ENCODE measurements at places on chromosomes 13 and 19.

DNA sequence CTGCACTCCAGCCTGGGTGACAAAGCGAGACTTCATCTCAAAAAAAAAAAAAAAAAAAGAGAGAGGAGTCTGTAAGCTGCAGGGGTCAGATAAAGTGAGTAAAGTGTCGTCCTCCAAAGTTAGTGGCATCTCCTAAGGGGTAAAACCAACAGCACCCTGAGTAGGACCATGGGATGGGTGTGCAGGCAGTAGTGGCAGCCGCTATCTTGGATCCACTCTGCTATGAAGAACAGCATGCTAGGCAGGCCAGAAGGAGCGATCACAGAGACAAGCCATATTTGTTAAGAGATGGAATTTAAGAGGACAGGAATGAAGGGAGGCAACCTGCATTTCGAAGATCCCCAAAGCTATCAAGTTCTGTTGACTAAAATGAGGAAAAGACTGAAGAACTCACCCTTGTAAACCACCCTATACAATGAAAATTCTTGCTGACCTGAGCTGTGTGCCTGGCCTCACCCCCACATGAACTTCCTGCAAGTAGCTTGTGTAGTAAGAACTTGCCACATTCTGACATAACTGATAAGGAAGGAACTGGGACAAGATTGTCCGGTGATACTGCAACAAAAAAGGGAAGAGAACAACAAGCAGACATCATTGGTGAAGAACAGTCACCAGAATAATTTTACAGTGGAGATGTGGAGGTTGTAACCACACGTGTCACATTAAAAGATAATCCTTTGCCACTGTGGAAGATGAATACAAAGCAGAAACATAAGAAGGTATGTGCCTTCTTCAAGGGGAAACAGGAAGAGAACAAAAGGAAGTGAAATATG lies 16.2 kb downstream of the DPY19L3 start:
- no peak for DNase-seq

GRCh38 chr19:53130506-53130905 lies 2.2 kb downstream of the ZNF415 start:
- DNase-seq: no peak

GRCh38 chr19:39297931-39298634 lies 1.9 kb downstream of the IFNL1 start:
- DNase-seq: peak; percentile 47

- no peak for DNase-seq
Measured at GRCh38 chr13:25632166-25632888, 260.6 kb downstream of the ATP8A2 start.

- DNase-seq: no peak
Measured at GRCh38 chr19:57816652-57817051, 1.9 kb upstream of the ZNF552 start.

DNA sequence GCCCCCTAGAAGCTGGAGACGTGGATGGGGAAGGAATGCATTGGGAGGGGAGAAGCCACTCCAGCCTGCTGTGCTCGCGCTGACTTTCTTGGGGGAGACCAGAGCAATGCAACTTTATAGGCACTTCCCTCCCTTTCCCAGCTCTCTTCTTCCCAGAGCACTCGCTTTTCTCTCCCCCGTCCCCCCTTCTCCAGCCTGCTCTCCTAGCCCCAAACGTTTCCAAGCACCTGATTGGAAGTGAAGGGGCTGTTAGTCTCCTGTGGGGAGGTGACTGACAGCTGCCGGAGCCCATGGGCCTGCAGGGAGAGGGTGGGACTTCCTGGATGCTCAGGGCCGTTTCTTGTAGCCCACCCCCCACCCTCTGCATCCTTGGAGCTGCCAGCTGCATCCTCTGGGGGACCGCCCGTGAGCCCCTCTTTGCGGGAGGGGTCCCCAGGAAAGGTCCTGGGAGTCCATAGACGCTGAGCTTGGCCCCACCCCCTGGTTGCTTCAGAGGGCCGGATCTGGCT lies 2.5 kb downstream of the HDGFL2 start:
- peak; percentile 20 for DNase-seq

DNA sequence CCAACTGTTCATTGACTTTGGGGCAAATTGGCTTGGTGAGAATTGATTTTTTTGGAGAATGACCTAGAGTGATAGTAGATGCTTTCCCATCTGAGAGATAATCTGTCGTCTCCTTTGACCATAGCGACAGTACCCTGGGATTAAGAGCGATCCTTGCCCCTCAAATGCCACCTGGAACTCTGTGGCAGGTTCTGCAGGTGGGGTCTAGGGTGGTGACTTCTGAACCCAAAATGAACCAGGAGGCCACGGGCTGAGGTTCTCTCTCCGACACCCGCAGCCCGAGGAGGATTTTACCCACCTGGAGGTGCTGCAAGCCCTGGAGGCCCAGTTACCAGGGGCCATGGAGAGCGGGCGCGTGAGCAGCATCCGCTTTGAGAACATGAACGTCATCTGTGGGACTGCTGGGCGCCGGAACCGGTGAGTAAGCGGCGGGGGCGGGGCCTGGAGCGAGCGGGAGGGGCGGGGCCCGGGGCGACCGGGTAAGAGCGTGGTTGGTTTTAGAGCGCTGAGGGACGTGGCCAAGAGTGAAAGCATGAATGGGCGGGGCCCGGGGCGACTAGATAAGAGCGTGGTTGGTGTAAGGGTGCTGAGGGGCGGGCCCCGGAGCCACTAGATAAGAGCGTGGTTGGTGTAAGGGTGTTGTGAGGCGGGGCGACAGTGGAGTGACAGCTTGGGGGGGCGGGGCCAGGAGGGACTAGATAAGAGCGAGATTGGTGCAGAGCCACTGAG lies 8.6 kb downstream of the C19orf81 start:
- DNase-seq: peak; percentile 83

DNA sequence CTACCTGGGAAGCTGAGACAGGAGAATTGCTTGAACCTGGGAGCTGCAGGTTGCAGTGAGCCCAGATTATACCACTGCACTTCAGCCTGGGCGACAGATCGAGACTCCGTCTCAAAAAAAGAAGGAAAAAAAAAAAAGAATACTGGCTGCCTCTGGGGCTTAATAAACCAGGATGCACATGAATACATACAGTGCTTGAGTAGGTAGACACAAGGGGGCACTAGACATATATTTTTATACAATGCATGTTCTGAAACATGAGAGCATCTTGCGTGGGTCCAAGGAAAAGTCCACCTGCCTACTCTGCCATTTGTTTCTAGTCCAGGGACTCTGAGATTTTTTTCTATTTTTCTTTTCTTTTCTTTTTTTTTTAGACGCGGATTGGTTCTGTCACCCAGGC lies 31.2 kb downstream of the KEAP1 start:
- no peak for DNase-seq

DNA sequence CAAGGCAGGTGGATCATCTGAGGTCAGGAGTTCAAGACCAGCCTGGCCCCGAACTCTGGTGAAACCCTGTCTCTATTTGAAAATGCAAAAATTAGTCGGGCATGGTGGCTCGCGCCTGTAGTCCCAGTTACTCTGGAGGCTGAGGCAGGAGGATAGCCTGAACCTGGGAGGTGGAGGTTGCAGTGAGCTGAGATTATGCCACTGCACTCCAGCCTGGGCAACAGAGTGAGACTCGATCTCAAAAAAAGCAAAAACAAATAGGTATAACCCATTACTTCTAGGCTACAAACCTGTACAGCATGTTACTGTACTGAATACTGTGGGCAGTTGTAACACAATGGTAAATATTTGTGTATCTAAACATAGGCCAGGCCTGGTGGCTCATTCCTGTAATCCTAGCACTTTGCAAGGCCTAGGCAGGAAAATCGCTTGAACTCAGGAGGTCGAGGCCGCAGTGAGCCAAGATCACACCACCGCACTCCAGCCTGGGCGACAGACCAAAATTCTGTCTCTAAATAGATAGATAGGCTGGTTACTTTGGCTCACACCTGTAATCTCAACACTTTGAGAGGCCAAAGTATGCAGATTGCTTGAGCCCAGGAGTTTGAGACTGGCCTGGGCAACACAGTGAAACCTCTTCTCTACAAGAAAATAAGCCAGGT lies 63.5 kb downstream of the MYO9B start:
- no peak for DNase-seq

- no peak for DNase-seq
Measured at GRCh38 chr19:34363094-34363493, 1.9 kb upstream of the GPI start.

DNA sequence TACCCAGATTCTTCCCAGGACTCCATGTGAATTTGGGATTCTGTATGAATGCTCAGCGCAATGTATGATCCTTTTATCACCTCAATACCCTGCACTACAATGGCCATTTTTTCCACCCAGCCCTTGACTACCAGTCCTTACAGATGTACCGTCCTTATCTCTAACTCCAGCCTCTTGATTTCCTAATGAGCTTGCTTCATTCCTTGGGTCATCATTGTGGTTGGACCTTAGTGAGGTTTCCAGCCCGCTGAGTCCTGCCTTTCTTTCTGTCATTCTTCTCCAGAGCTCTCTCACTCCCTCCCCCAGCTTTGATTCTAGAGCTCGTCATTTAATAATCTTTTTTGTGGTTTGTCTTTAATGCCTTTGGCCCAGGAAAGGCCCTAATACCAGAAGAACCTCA lies 438.5 kb downstream of the ZNF536 start:
- DNase-seq: no peak

DNA sequence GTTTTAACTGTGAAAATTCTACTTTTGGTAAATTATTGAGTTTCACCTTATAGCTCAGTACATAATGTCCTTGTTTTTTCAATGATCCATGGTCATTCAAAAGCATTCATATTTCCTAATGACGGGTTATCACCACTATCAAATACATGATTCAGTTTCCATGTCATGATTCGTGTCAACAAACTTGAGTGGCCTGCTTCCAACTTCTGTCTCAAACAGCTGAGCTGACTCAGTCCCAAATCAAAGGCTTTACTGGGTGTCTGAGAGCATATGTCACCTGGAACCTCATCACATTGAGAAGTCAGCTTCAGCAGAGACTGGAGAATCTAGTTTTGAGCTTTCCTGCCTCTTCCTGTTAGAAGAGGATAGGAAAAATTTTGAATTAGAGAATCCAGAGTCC lies 40.3 kb upstream of the SGCG start:
- no peak for DNase-seq

DNA sequence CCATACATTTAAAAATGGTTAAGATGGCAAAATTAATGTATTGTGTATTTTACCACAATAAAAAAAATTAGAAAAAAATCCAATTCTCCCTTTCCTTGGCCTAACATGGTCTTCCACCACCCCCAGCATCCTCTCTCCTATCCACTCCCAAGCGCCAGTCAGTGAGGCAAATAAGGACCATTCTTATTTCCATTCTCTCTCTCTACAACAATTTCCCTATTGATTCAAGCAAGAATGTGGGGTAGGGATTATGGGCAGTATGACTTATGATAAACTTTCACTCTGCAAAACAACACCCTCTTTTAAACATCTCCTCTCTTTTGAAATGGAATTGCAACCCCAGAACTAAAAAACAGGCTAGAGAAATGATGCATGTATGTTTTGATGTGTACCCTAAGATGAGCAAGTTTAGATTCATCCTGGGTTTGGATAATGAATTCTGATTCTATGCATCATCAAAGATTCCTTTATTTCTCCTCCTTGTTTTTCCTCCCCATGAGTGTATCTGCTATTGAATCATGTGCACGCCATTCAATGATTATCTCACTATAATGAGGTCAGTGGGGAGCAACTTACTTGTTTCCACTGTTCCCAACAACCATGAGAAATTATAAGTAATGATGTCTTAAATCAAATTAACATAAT lies 3.5 kb downstream of the STARD13 start:
- DNase-seq: no peak

DNA sequence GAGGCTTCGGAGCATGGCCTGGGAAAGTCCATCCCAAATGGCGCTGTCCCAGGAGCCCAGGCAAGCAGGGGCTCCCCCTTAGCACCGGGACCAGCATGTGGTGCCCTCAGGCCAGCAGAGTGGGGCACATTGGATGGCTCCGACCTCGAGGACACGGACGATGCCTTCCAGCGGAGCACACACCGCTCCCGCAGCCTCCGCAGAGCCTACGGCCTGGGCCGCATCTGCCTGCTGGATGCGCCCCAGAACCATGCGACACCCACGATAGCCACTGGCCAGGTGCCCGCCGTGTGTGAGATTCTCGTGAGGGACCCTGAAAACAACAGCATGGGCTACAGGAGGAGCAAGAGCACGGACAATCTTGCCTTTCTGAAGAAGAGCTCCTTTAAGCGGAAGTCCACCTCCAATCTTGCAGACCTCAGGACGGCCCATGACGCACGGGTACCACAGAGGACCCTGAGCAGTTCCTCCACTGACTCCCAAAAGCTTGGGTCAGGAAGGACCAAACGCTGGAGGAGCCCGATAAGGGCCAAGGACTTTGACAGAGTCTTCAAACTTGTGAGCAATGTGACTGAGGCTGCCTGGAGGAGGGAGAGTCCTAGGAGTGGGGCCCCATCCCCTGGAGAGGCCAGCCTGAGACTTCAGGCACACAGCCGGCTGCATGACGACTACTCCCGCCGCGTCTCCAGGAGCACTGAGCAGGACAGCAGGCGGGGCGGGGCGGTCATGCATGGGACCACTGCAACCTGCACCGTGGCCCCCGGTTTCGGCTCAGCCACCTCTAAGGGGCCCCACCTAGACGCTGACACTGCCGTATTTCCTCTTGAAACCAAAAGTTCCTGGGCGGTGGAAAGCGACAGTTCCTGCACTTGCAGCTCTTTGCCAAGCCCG lies 63.1 kb downstream of the SPATA13 start:
- DNase-seq: no peak

DNA sequence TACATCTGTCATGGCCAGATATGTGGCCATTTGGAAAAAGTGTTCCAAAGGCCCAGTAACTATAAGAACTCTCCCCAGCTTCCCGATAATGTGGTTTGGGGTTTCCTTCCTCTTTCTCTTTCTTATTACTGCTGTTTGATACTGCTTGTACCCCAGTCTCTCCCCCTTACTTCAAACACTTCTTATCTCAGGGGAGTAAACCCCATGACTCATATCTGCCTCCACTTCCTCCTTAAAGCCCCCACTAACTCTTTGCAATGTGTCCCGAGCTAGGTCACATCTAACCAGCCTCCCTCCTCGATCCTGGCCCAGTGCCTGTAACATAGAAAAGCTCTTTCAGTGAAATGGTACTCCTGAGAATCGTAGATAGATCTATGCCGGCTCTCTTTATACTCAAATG lies 82.4 kb upstream of the STARD13 start:
- no peak for DNase-seq

- DNase-seq: no peak
Measured at GRCh38 chr13:38899571-38899970, 91.1 kb downstream of the STOML3 start.

- no peak for DNase-seq
Measured at GRCh38 chr13:108960006-108960405, 330.6 kb downstream of the MYO16 start.

GRCh38 chr13:44609137-44609536 lies 33.0 kb upstream of the TSC22D1 start:
- DNase-seq: no peak

- DNase-seq: no peak
Measured at GRCh38 chr19:17835182-17836006, 12.4 kb downstream of the JAK3 start.

GRCh38 chr19:16199275-16199932 lies 1.7 kb downstream of the AP1M1 start:
- DNase-seq: no peak

Measured in stimulated activated CD8-positive, alpha-beta memory T cell treated with anti-CD3 and anti-CD28 coated beads, Interleukin-4, amount 100 ng/mL, for 24 hours (primary cell).